Fibroblast of skin of right biceps (primary cell): ENCODE measurements at places on chromosomes 6 and 20.
A peak's percentile ranks its signal among the peaks of the same experiment; 100 is the strongest.

DNA sequence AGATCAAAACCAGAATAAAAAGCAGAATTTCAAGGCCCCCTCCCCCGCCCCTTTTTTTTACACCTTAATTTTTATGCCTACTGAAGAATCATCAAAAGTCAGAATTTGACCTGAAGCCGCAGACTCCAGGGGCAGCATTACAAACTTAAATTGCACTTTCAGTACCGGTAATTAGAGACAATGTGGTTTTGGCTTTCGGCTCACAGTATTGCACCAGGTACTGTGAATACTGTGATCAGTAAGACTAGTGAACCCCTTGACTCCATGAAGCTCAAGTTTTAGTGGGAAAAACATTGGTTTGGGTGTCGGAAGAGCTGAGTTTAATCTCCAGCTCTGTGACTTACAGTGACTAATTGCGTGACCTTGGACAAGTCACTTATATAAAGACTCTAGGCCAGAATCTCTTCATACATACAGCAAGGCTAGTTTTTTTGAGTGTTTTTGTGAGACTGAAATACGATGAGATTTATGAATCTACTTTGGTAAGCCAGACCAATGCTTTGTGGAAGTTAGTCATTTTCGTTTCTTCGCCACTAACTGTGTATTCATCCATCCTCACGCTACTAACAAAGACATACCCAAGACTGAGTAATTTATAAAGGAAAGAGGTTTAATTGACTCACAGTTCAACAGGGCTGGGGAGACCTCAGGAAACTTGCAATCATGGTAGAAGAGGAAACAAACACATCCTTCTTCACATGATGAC, 114.7 kb downstream of the SASH1 start:
- DNase-seq = peak; percentile 78

GRCh38 chr20:25579081-25579770, 6.1 kb downstream of the NINL start:
- DNase-seq = peak; percentile 21

- peak; percentile 59 for DNase-seq
Observed at GRCh38 chr20:62088258-62089127, 22.8 kb upstream of the TAF4 start.

DNA sequence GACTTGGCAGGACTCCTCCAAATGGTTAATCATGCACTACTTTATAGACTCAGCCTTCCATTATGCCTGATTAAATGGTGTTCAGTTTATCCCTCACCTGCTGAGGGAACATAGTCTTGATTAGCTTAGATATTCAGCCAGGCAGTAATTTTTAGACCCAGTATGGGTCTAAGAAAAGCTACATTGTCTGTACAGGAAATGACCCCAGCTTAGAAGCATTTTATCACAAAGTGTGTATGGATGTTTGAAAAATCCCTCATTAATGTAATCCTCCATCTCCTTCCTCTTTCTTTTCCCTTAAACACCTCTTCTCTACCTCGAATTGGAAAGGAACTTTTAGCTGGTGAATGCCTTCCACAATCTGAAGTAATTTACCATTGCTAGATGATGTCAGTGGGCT, 252.2 kb upstream of the BMP2 start:
- no peak for DNase-seq

DNA sequence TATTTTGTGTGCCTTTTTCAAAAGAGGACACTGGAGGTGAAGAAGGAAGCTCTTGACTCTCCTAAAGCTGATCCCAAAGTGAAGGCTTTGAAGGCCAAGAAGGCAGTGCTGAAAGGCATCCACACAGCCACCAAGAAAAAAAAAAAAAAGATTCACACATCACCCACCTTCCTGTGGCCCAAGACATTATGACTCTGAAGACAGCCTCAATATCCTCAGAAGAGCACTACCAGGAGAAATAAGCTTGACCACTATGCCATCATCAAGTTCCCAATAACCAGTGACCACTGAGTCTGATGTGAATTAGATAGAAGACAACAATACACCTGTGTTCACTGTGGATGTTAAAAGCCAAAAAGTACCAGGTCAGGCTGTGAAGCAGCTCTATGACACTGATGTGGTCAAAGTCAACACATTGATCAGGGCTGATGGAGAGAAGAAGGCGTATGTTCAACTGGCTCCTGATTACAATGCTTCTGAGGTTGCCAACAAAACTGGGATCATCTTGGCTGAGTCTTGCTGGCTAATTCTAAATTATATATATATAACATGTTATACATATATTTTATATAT, 59.4 kb downstream of the PLCG1 start:
- DNase-seq = no peak

GRCh38 chr20:22315771-22316170, 268.6 kb downstream of the FOXA2 start:
- DNase-seq = no peak

- DNase-seq = no peak
Observed at GRCh38 chr6:94254689-94255088, 835.3 kb upstream of the EPHA7 start.

GRCh38 chr20:39280875-39281274, 318.7 kb downstream of the DHX35 start:
- DNase-seq = no peak

GRCh38 chr6:67952121-67952520, 683.0 kb upstream of the ADGRB3 start:
- peak; percentile 2 for DNase-seq

- peak; percentile 35 for DNase-seq
Observed at GRCh38 chr6:129510950-129511349, 199.0 kb downstream of the ARHGAP18 start.

GRCh38 chr6:89162047-89162371, 16.2 kb downstream of the PM20D2 start:
- no peak for DNase-seq

GRCh38 chr6:57254055-57254717, 32.1 kb upstream of the RAB23 start:
- no peak for DNase-seq

- DNase-seq = no peak
Observed at GRCh38 chr6:11323666-11324452, 91.4 kb upstream of the NEDD9 start.

GRCh38 chr20:44358776-44359175, 3.3 kb downstream of the HNF4A start:
- DNase-seq = no peak

DNA sequence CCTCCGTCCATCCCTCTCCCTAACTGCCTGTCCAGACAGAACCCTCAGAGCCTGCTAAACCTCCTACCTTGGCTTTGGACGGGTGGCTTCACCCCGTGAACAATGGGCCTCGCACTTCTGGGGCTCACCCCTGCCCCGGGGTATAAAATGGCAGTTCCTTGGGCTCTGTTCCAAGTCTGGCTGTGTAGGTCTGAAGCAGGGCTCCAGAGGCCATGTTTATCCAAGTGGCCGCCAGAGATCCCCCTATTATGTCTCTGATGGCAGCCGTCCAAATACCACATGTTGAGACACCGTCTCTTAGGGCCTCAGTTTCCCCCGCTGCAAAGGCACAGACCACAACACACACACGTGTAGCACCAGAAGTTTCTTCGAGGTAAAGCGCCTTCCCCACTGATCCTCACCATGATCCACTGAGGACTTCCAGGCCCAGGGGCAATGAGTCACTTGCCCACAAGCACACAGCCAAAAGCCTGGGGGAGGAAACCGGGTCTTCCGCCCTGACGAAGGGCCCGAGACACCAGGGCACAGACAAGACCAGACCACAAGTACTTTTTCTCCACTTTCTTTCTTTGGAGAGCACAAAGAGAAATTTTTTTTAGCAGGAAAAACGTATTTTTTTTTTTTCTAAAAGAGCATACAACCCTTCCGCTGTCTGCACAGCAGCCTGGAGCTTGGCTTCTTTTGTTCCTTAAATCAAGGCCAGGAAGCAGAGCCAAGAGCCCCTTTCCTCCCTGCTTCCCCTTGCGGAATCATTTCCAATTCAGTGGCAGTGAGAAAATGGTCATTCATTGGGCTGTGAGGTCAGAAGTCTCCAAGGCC, 11.8 kb downstream of the CPNE5 start:
- DNase-seq = peak; percentile 70

DNA sequence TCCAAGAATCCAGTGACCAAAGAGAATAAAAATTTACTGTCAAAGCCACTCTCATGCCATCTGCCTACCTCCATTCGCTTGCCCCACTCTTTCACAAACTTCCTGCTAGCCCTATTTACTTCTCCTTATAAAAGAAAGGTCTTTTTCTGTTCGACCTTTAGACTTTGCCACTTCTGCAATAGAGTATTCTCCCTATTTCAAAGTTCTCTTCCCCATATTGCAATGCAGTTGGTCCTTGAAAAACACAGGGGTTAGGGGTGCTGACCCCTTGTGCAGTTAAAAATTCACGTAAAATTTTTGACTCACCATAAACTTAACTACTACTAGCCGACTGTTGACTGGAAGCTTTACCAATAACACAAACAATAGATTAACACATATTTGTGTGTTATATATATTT, 15.0 kb downstream of the CCN2 start:
- DNase-seq = no peak

DNA sequence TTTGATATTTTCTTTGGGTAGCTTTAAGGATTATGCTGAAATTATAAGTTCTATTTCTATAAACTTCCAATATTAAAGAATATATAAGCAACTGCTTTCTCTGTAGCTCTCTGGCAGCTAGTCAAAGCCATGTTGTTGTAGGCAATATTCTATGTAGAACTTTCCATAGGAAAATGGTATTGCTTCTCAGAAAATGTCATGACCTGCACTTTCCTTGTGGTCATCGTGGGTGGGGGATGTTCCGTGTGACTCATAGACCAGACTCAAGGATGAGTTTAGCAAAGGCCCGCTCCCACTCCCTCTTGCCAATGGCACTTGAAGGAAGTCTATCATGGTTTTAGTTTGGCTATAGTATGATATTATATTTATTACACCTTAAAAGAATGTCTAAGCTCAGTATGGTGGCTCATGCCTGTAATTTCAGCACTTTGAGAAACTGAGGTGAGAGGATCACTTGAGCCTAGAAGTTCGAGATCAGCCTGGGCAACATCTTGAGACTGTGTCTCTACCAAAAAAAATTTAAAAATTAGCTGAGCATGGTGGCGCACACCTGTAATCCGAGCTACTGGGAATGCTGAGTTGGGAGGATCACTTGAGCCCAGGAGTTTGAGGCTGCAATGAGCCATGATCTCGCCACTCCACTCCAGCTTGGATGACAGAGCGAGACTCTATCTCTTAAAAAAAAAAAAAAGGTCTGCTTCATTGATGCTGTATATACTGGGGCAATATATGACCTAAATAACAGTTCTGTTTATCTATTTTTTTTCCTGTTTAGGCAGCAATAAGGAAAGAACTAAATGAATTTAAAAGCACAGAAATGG, 36.6 kb upstream of the LTV1 start:
- peak; percentile 69 for DNase-seq

DNA sequence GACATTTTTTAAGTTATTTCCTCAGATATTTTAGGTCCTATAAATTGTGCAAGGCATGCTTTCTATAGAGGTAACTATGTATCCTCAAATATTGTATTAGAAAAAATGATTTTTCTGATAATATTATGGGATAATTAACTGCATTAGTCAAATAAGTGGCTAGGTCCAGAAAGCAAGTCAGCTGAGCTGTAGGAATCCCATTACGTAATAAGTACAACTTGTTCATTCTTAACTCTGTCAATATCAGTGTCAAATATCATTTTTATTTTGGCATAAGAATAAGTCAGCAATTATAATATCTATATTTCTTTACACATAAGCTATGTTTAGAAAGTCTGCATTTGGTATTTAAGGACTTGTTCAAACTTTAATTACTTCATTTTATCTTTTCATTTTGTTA, 830.9 kb upstream of the GJE1 start:
- DNase-seq = no peak

GRCh38 chr6:7550433-7550801, 8.9 kb downstream of the DSP start:
- DNase-seq = no peak

- peak; percentile 91 for DNase-seq
Observed at GRCh38 chr6:116370760-116371119, at the start of gene DSE. TSS of gene DSE (plus strand) at chr6:116370947. CDS start at chr6:116399251, 28,304 bp downstream.

GRCh38 chr6:90925726-90926125, 338.9 kb upstream of the MAP3K7 start:
- DNase-seq = no peak

- DNase-seq = no peak
Observed at GRCh38 chr6:136721467-136721866, 70.8 kb downstream of the MAP3K5 start.

GRCh38 chr6:144331491-144331969, 46.4 kb downstream of the UTRN start:
- DNase-seq = peak; percentile 87

- DNase-seq = peak; percentile 48
Observed at GRCh38 chr6:17101422-17102257, at the start of gene STMND1. TSS of gene STMND1 (plus strand) at chr6:17102050. CDS start at chr6:17102258, 208 bp downstream.

GRCh38 chr6:101392586-101393230, 800 bp upstream of the GRIK2 start:
- no peak for DNase-seq

DNA sequence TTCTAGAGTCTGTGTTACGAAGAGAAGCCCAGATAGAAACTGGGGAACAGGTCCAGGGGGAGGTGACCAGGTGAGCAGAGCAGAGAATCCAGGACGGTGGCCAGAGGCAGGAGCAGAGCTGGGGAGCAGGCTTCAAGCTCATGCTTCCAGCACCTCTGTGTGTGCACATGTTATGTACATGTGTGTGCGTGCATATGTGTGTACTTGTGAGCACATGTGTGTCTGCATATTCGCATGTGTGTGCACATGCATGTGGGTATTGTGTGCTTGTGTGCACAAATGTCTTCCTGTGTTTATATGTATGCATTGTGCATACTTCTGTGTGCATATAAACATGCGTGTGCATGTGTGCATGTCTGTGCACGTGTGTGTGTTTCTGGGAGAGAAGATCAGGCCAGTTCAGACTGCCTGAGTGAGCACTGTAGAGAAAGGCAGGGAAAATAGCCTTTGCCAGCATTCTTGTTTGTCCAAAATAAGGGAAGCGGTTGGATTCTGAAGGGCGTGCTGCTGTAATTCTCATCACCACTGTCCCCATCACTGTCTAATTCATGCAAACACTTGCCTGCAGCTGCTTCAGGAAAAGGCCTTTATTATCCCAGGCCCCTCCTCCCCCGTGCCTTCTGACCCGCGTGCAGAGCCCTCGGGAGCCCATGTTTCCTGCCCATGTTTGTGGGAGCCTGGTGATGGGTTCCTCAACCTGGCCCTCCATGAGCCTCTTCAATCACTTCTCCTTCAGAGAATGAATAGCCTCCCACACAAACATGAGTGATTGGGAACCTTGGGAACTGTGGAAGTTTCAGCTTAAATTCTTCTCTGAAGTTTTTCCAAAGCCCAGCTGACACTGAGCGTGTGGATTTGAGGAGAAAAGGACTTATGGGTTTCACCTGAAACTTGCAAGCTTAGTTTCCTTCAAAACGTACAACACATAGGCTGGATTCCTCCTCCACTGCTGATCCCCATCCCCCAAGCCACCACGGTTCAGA, 161.7 kb upstream of the AFDN start:
- no peak for DNase-seq

- no peak for DNase-seq
Observed at GRCh38 chr20:39282619-39283092, 320.5 kb downstream of the DHX35 start.

GRCh38 chr20:20214757-20215275, 153.1 kb upstream of the INSM1 start:
- no peak for DNase-seq

- DNase-seq = no peak
Observed at GRCh38 chr6:142867988-142868812, 76.8 kb downstream of the HIVEP2 start.

- DNase-seq = no peak
Observed at GRCh38 chr20:47654370-47654769, 130.9 kb downstream of the SULF2 start.
